ENCODE measurements at places on chromosomes 16 and 17. TPM values are rescaled to one million over a fixed set of nuclear protein-coding genes. Genes with fewer than 3 reads are reported as not detected.

CCDC92B gene
- total RNA-seq: 0.89 TPM

PNPO gene
- 24.0 TPM for total RNA-seq

HNF1B gene
- not detected for total RNA-seq

- H3K36me3 ChIP-seq: no peaks in the 10 kb centered on the region
- no peak overlapping the region for H3K4me3 ChIP-seq
- H3K4me1 ChIP-seq: peaks cover 13% of the 10 kb centered on the region
- no peak overlapping the region for H3K27ac ChIP-seq
Observed at GRCh38 chr16:87165885-87166284, 151.3 kb downstream of the C16orf95 start.

DNA sequence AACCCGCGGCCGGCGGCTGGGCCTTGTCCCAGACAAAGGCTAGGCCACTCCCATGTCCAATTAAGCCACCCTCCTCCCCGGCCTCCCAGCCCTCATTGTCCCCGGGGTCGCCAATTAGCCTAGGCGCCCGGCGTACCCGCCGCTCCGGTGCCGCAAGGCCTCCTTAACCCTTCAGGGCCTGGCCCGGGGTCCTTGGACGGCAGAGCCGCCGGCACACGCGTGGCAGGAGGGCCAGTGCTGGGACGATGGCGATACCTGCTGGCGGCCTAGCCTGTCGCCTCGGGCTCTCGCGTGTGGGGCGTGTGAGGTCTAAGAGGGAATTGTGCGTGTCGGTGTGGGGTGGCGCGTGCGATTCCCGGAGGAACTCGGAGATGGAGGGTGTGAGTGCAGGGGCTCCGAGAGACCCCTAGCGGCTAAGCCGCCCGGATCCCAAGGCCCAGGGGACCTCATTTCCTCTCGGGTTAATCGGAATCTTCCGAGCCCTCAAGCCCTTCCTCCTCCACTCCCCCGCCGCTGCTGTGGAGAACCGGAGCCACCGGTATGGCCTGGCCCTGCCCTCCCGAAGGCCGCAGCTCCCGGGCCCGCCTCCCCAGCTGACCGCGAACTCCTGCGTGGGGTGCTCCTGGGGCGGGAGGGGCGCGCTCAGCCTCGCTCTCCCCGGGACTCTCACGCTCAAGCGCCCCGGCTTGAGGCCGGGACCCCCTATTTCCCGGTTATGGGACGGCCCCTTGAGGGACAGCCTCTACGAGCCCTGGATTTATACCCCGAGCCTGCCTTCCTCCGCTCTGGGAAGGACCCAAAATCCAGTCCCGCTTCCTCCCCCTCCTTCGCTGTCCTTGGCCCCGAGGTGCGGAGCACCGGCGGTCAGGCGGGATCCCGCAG, 11.9 kb downstream of the TBX2 start:
- DNase-seq: peak; percentile 68
- peaks cover 62% of the 10 kb centered on the region for H3K4me1 ChIP-seq
- peaks cover 2% of the 10 kb centered on the region for H3K36me3 ChIP-seq
- H3K27ac ChIP-seq: peak overlapping the region; percentile 86
- H3K27me3 ChIP-seq: peaks cover 62% of the 10 kb centered on the region

- no peaks in the 10 kb centered on the region for H3K4me1 ChIP-seq
- no peaks in the 10 kb centered on the region for H3K27me3 ChIP-seq
- H3K4me3 ChIP-seq: no peak overlapping the region
- DNase-seq: no peak
- H3K36me3 ChIP-seq: peaks cover 41% of the 10 kb centered on the region
Observed at GRCh38 chr16:18834864-18835263, 33.5 kb upstream of the ARL6IP1 start.

- H3K27ac ChIP-seq: no peak overlapping the region
- H3K4me1 ChIP-seq: no peaks in the 10 kb centered on the region
- DNase-seq: no peak
- H3K36me3 ChIP-seq: no peaks in the 10 kb centered on the region
- no peak overlapping the region for H3K4me3 ChIP-seq
- H3K27me3 ChIP-seq: no peaks in the 10 kb centered on the region
Observed at GRCh38 chr17:10394201-10394887, 21.5 kb upstream of the MYH13 start.
